ENCODE measurements at places on chromosomes 2 and 18.

- no peak for DNase-seq
Measured at GRCh38 chr18:9404565-9405060, 70.0 kb downstream of the TWSG1 start.

DNA sequence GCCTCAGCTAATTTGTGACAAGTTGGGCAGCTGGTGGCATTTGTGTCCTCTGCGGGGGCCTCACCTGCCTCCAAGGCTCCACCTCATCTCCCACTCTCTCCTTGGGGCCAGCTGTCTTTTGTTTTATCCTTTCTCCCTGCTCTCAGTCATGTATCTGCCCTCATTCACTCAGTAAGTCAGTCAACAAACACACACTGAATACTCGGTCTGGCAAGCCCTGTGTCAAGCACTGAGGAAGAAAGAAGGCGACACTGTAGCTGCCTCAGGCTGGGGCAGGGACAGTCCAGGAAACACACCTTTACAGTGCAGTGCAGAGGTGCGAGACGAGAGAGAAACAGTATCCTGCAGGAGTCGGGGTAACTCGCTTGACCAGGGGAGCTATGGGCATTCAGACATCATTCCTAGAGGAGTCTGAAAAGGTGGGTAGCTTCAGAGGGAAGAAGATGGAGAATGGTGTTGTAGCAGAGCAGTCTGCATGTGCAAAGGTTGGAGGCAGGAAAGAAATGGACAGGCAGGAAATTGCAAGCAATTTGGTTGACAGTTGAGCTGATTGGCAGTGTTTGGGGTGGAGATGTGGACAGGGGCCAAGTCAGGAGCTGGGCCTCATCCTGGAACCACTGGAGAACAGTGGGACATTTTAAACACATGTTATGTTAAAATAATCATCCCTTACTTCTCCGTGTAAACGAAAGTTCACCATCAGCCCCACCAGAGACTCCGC is 34.9 kb downstream of the SCTR start:
- no peak for DNase-seq

GRCh38 chr2:77009307-77009706 is 512.9 kb downstream of the LRRTM4 start:
- DNase-seq = no peak

DNA sequence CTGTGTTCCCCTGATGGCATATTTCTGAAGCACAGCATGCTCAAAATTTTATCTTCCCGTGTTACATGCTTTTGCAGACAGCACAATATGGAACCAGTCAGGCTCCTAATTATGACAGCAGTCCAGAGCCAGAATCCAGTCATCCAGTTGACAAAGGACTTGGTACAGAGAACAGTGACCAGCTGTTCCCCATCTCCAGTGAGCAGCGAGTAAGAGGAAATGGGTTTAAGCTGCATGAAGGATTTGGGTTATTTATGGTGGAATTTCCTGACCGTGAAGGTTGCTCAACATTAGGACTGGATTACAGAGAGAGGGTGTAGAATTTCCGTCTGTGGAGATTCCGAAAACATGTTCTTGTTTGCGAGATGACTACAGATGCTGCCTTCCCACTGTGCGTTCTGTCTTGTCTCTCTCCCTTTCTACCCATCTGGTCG is 24.4 kb downstream of the SGPP2 start:
- DNase-seq = no peak

- no peak for DNase-seq
Measured at GRCh38 chr2:178320011-178320585, 125.8 kb downstream of the OSBPL6 start.
